ENCODE measurements at places on chromosomes 2 and 18.

GRCh38 chr2:124804014-124804940 is 779.2 kb downstream of the CNTNAP5 start:
- peak; percentile 34 for DNase-seq

DNA sequence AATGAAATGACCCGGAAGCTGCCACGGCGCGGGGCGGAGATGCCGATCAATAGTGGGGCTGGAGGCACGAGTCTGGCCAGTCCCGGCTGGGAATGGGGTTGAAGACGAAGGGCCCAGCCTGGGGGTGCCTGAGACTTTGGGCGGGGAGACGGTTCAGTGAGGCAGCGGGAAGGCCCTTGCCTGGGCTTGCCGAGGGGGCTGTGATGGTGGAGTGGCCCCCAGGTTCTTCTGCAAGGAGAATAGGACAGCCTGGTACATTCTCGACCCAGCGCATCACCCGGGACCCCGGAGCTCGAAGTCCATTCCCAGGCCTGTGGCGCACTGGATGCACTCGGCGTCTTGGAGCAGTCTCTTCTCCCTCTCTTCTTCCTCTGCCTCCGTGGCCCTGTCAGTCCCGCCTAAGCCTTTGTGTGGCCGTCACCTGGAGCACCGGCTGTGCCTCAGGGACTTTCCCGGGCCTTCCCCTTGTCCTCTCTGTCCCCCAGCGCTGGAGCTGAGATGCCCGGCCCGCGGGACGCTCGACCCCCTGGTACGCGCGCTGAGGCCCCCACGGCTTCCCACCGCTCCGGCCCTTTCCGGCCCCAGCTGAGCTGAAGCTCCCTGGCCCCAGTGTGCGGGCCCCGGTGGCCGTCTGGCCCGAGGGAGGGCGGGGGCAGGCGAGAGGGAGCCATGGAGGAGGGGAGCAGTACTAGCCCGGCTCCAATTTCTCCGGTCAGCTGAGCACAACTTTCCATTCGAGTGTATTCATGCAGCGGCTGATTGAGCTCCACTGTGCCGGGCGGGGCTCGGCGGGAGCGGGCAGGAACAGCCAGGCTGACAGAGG is 8.0 kb downstream of the SIX3 start:
- no peak for DNase-seq

DNA sequence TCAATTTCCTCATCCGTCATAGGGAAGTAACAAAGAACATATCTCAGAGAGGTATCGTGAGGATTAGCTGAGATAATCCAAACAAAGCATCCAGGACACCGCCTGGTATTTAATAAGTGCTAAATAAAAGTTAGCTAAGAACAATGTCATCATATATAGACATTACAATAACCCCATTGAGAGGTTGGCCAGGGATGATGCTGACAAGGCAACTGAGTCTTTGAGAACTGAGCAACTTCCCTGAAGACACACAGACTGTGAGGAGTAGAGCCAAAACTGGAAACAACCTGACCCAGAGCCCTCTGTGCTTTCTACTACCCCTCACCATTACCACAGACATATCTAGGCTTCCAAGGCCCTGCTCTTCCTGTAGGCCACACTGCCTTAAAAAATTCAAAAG is 1.6 kb upstream of the DCTN1 start:
- DNase-seq: no peak

GRCh38 chr18:56501896-56502295 is 136.5 kb downstream of the TXNL1 start:
- DNase-seq: no peak

DNA sequence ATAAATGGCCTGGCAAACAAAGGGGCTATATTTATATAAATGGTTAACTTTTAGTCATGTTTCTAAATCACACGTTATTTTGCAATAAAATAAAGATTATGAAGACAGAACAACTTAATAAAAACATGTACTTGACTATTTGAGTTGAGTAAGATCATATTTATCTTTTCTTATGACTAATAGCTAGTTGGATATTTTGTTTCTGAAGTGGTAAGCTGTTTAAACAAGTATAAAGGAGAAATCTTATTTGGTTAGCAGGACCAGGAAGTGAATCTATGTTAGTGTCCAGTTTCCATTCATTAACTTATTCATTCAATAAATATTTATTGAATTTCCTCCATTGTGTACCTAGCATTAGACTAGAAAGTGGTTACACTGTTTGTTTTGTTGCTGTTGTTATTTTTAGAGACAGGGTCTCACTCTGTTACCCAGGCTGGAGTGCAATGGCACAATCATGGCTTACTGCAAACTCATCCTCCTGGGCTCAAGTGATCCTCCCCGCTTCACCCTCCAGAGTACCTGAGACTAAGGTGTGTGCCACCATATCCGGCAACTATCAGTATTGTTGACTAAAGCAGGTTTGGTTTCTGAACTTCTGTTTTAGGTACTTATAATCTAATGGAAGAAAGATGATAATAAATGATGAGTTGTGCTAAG is 312.6 kb downstream of the DPP10 start:
- no peak for DNase-seq

DNA sequence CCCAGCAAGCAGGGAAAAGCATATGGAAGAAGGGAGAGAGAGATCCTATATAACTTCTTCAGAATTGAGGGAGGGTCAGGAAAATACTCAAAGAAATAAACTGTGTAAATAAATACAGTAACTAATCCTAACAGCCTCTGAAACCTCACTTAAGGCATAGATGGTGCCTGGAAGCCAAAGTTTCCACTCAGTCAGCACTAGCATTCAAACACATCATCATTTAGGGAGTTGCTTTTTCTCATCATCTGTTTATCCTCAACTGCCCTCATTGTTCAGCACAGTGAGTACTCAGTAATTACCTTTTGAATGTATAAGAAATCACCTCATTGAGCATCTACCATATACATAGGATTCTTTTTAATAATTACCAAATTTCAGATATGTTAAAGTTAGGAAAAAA is 262.9 kb downstream of the C1D start:
- no peak for DNase-seq

DNA sequence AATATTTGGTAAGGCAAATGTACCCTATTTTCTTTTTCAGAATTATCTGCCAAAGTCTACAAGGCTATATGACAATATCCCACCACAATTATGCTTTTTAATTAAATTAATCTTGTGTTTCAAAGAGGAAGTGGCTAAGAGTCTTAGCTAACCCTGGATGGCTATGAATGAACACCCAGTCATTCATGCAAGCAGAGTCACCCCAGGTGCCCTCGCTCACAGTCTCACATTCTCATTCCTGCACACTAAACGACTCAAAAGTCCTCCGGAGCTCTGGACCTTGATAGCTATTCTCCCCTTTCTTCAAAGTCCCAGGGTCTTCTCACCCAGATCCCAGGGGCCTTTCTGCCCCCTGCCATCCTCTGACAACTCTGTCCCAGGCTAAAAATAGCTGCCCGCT is 42.1 kb upstream of the MRPL19 start:
- peak; percentile 61 for DNase-seq

GRCh38 chr2:215635071-215635787 is 199.4 kb upstream of the FN1 start:
- DNase-seq: no peak

DNA sequence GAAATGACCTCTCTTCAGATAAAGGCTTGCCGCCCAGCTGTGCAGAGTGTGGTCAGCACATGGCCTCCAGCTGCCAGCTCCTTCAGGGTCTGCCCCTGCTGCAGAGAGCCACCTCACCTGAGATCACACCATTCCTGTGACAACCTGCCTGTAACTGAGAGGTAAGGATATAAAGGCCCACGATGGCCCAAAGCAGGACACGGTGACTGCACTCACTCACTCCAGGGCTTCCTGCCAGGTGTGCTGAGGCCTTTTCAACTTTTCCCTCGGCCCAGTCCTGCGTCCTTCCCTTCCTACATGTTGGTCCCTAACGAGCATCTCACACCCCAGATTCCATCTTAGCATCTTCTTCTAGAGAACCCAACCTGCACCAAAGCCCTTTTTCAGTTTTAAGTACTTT is 36.2 kb downstream of the ANKRD44 start:
- DNase-seq: no peak

DNA sequence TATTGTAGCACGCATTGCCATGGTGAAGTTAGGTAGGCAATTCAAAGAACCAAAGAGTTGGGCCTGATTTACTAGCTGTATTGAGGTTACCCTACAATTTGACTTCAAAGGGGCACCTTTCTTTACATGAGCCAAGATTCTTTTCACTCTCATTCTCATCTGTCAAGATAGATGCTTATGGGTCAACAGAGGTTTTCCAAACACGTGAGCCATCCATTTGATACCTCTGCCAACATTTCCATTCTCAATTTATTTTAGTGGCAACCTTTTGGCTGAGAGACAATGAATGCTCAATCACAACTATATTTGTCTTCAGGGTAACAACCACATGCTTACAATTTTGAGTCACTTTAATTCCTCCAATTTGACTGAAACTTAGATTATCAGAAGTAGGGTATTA is 370.6 kb upstream of the CDH20 start:
- no peak for DNase-seq

- no peak for DNase-seq
Observed at GRCh38 chr2:113229795-113230194, 48.9 kb downstream of the PAX8 start.

GRCh38 chr2:138531913-138532312 is 30.3 kb downstream of the SPOPL start:
- DNase-seq: no peak

DNA sequence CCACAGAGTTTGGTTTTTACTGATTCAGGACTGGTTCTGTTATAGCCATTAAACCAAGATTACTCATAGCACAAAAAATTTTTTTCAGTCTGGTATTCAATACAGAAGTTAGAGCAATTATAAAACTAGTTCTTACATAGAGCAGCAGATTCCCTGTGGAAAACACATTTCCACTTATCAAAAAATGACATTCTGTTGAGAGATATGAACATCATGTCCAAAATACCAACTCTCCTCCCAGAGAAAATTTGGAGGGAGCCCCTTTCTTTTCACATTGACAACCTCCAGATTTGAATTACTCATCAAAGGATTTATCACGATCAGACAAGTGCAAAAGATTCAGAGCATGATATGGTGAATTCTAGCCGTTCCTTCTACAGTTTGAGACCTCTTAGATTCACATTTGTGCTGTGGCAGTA is 126.8 kb upstream of the SERPINE2 start:
- DNase-seq: no peak

DNA sequence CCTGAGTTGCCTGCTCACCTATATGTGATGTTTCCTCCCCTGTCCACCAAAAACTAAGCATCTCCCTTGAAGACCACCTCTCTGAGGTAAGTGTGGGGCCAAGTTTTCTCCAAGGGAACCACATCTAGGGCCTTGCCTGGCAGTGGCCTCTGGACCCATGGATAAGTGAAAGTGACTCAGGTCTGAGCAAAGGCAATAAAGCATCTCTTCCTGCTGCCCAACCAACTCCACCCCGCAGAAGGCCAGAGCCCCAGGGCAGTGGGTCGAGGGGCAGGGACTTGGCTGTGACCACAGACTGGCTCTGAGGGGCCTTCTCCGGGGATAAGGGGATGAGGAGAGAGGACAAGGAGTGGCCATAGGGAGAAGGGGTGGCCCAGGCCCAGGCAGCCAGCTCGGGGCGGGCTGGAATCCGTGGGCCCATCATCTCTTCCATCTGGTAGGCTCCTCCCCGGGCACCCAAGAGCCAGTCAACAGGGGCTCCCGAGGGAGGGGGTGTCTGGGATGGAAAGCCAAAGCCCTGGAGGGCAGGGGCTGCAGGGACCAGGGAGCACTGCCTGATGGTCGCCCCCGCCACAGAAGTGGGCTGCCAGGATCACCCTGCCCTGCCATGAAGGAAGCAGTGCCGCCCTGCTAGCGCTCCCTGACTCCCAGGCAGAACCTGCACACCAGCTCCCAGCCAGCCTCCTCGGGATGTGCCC is 33.4 kb downstream of the EMX1 start:
- no peak for DNase-seq

DNA sequence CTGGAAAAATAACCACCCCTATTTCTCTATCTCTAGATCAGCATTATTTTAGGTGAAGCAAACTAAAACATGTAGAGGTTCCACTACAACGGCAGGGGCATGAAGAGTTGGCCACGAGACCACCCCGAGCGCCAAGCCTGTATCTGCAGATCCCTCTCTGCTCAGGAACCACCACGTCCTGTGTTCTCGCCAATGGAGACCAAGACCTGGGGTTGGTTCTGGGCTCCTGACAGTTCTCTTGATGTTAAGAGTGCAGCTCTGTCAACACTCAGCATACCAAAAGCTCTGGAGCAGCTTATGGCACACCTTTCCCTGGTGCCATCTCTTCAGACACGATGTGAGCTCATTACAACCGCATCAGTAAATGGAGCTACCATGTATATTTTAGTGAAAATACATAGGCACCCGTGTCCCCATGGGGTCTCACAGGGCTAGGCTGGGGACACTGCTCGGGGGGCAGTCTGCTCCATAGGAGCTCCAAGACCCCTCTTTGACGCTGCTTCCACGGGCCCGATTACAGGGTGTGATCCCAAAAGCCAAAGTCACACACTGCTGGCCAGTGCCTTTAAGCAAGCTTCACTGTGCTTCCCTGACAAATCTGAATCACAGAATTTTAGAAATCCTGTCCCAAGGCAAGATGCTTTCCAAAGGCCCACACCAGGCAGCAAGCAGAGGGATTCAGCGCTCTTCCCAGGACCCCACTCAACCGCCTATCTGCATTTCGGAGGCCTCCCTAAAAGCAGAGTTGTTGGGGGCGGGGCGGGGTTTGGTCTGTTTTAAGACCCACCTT is 72.2 kb downstream of the EMILIN2 start:
- no peak for DNase-seq

DNA sequence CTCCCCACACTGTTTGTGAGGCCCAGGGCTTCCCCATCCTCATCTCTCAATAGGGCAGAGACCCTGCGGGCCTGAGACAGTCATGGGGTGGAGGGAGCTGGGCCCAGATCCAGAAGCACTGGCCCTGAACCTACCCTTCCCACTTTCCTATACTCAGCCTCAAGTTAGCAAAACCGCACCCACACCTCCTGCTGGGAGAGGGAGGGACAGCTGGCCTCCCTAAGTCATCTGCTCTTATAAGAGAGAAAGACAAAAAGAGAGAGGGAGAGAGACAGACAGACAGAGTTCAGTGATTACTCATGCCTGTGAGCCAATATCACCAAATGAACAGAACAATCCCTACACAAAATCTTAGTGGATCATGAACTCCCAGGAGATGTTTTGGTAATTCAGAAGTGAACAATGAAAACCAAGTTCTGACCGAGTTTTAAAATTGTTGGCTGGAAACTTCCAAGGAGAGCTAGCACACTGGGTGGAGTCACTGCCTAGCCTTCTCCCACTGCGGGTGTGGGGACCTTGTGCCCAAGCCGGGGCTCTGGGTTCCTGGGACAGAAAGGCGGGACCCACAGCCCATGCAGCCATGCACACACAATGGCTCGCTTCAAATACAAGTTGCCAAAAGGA is 130.5 kb downstream of the PXDN start:
- DNase-seq: no peak
